ENCODE measurements at places on chromosomes 3 and 15.

DNA sequence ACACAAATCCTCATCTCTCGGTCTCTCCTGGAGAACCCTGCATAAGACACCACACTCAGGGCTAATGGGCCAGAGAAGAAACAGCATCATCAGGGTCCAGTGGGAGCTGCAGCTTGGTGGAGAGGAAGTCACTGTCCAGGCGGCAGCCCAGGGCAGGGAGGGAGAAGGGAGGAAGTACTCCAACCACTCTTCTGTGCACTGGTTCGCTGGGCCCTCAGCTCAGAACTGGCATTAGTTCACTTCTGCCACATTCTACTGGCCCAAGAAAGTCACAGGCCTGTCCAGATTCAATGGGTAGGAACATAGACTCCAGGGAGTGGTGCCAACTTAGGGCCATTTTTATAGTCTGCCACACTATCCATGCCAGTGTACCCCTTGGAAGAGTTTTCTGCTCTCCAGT lies 169.0 kb downstream of the ABHD5 start:
- H3K36me3 ChIP-seq = no peaks in the 10 kb centered on the region
- DNase-seq = no peak
- peaks cover 99% of the 10 kb centered on the region for H3K27me3 ChIP-seq
- no peak overlapping the region for H3K27ac ChIP-seq
- H3K4me1 ChIP-seq = no peaks in the 10 kb centered on the region

DNA sequence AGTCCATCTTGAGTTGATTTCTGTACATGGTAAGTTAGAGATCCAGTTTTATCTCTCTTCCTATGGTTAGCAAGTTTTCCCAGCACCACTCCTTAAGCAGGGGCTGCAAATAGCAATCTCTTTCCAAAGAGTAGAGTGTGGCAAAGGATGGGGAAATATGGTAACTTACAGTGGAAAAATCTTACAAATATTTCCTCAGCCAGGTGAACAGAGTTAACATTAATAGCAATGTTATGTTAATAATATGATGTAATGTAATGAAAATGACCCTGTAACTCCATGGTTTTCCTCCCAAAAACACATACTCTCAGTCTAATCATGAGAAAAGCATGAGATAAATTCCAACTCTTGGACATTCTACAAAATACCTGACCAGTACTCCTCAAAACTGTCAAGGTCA lies 30.4 kb downstream of the FSIP1 start:
- H3K27me3 ChIP-seq = no peaks in the 10 kb centered on the region
- H3K4me3 ChIP-seq = no peak overlapping the region
- H3K36me3 ChIP-seq = no peaks in the 10 kb centered on the region
- DNase-seq = no peak
- no peaks in the 10 kb centered on the region for H3K4me1 ChIP-seq
- H3K27ac ChIP-seq = no peak overlapping the region

GRCh38 chr3:57977818-57978235 lies 30.4 kb upstream of the FLNB start:
- H3K27ac ChIP-seq = no peak overlapping the region
- peaks cover 4% of the 10 kb centered on the region for H3K36me3 ChIP-seq
- H3K4me3 ChIP-seq = no peak overlapping the region
- no peaks in the 10 kb centered on the region for H3K27me3 ChIP-seq
- no peaks in the 10 kb centered on the region for H3K4me1 ChIP-seq

- H3K4me1 ChIP-seq = peaks cover 4% of the 10 kb centered on the region
- DNase-seq = no peak
- H3K27ac ChIP-seq = no peak overlapping the region
- H3K4me3 ChIP-seq = no peak overlapping the region
- no peaks in the 10 kb centered on the region for H3K36me3 ChIP-seq
- no peaks in the 10 kb centered on the region for H3K27me3 ChIP-seq
These were observed 124.9 kb downstream of the ZBTB20 start for GRCh38 chr3:115022199-115022598.

DNA sequence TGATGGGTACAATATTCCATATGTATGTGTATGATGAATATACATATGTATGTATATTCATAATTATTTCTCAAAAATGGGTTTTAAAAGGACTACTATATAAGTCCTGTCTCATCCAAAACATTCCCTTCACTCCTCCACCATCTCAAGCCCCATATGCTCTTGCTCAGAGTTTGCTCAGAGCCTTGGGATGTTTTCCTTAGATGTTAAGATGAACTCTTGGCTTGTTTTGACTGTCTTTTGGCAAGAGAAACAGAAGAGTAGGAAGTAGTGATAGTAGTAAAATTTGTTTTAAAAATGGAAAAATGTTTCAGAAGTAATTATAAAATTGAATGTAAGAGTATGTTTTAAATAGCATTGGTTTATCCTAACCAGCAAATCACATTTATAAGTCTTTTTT lies 6.2 kb upstream of the EPHA3 start:
- H3K36me3 ChIP-seq = no peaks in the 10 kb centered on the region
- DNase-seq = no peak
- no peak overlapping the region for H3K4me3 ChIP-seq

DNA sequence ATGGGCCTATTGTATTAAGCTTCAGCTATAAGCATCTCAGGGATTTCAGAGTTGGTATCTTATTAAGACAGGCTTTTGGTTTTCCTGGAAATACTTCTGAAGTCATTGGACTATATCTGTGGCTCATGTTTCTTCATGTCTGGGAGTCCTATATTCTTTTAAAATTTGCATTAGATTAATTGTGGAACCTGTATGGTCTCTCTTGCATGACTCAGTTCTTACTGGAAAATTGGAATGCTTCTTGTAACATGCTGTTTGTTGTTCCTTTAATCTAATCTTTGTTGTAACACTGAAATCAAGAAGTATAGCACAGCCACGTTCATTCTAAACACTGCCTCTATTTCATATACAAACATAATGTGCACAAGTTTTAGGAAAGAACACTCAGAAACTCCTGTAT lies 208.1 kb downstream of the RBMS3 start:
- H3K36me3 ChIP-seq = no peaks in the 10 kb centered on the region
- H3K27me3 ChIP-seq = no peaks in the 10 kb centered on the region
- no peak overlapping the region for H3K4me3 ChIP-seq
- no peak for DNase-seq
- H3K27ac ChIP-seq = no peak overlapping the region
- no peaks in the 10 kb centered on the region for H3K4me1 ChIP-seq
